ENCODE measurements at places on chromosomes 6 and 20. TPM values are rescaled to one million over a fixed set of nuclear protein-coding genes. Genes with fewer than 3 reads are reported as not detected.

- DNase-seq, result no peak
- no peaks in the 10 kb centered on the region for H3K4me1 ChIP-seq
- H3K36me3 ChIP-seq, result no peaks in the 10 kb centered on the region
- H3K27me3 ChIP-seq, result no peaks in the 10 kb centered on the region
- no peak overlapping the region for H3K27ac ChIP-seq
Observed at GRCh38 chr20:32495949-32496348, 89.2 kb downstream of the NOL4L start.

DNA sequence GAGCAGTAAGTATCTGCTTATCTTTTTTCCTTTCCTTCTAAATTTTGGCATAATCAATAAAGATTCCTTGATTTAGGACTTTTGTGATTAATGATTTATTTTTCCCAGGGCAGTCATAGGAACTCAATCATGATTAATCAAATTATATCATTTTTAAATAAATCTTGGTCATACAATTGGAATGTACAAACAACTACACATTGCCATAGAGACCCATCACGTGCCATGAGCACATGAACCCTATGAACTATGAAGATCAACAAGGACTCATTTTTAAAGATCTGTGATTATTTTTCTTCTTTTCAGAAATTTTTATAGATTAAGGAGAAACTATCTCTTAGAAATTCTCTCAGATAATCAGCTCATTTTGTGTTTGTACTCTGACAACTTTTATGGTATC lies 622.4 kb downstream of the BCKDHB start:
- no peaks in the 10 kb centered on the region for H3K4me1 ChIP-seq
- H3K27ac ChIP-seq, result no peak overlapping the region
- no peak for DNase-seq
- H3K4me3 ChIP-seq, result no peak overlapping the region
- no peaks in the 10 kb centered on the region for H3K27me3 ChIP-seq

- H3K27me3 ChIP-seq, result no peaks in the 10 kb centered on the region
- no peak for DNase-seq
- no peaks in the 10 kb centered on the region for H3K4me1 ChIP-seq
Observed at GRCh38 chr20:7858734-7859250, 81.5 kb downstream of the HAO1 start.

DNA sequence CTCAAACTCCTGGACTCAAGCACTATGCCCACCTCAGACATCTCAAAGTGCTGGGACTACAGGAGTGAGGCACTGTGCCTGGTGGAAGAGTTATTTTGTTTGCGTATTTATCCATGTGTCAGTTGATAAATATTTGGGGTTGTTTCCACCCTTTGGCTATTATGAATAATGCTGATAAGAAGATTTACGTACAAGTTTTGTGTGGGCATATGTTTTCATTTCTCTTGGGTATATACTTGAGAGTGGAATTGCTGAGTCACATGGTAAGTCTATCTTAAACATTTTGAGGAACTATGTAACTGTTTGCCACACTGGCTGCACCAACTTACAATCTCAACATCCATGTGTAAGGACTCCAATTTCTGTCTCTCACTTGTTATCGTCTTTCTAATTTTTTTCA lies 200.3 kb downstream of the RNGTT start:
- H3K4me3 ChIP-seq, result no peak overlapping the region
- H3K27me3 ChIP-seq, result no peaks in the 10 kb centered on the region
- no peak for DNase-seq
- no peaks in the 10 kb centered on the region for H3K36me3 ChIP-seq
- no peaks in the 10 kb centered on the region for H3K4me1 ChIP-seq

GRCh38 chr6:132612449-132613108 lies 11.5 kb downstream of the TAAR2 start:
- H3K4me1 ChIP-seq, result no peaks in the 10 kb centered on the region
- DNase-seq, result no peak
- no peaks in the 10 kb centered on the region for H3K36me3 ChIP-seq
- H3K27me3 ChIP-seq, result no peaks in the 10 kb centered on the region
- H3K27ac ChIP-seq, result no peak overlapping the region
- no peak overlapping the region for H3K4me3 ChIP-seq

DNA sequence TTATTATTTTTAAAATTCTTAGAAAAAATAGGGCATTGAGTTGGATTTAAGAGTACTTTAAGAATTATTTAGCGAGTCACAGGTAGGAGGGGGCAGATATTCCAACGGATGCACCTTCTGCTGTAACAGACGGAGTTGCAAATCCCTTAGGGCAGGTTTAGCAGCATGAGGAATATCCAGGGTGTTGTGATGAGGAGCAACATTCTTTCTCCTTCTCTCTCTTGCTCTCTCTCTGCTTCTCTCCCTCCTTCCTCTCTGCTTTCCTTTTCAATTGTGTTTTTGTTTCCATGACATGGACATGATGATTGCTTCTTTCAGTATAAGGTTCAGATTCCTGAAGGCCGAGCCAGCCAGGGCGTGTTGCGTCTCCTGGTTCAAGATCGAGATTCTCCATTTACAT lies 28.9 kb downstream of the CDH26 start:
- no peaks in the 10 kb centered on the region for H3K36me3 ChIP-seq
- no peak for DNase-seq
- H3K4me1 ChIP-seq, result no peaks in the 10 kb centered on the region

GRCh38 chr6:38178584-38178886 lies 359.0 kb downstream of the ZFAND3 start:
- no peaks in the 10 kb centered on the region for H3K27me3 ChIP-seq
- peaks cover 5% of the 10 kb centered on the region for H3K4me1 ChIP-seq
- no peaks in the 10 kb centered on the region for H3K36me3 ChIP-seq
- no peak overlapping the region for H3K4me3 ChIP-seq

DNA sequence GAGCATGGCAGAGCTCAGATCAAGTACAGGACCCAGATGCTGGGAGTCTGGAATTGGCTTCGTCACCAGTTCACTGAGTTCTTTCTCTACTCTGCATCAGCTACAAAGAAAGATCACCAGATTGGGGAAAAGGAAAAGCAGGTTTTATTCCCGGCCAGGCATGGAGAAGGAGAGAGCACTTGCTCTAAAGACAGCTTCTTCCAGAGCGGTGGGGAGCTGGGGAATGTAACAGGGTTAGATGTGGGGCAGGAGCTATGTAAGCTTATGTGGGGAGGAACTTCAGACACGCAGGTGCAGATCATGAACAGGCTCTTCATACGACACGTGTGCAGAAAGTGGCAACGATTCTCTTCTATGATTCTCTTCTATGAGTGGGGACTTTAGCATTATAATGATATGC lies 4.9 kb upstream of the ACSS1 start:
- H3K36me3 ChIP-seq, result no peaks in the 10 kb centered on the region
- H3K27ac ChIP-seq, result no peak overlapping the region
- no peak for DNase-seq

DNA sequence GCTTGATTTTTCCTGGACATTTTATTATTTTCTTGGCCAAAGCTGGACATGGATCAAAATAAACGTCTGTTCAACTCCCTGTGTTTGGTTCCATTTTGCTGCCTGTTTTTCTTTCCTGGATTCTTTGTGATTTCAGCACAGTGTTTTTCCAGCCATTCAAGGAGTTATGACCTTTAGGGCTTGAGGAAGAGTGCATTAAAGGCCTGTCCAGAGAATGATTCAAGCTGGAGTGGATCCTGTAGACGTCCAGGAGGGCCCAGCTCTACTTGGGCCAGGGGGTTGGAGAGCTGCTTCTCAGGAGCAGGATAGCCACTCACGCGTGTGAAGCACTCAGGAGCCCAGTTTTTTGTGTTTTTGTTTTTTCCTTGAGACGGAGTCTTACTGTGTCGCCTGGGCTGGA lies 56.5 kb upstream of the IER3 start:
- H3K27ac ChIP-seq, result peak overlapping the region; percentile 62
- H3K4me3 ChIP-seq, result no peak overlapping the region
- no peaks in the 10 kb centered on the region for H3K36me3 ChIP-seq
- DNase-seq, result no peak
- no peaks in the 10 kb centered on the region for H3K27me3 ChIP-seq
- H3K4me1 ChIP-seq, result peaks cover 13% of the 10 kb centered on the region

GRCh38 chr6:116877743-116878142 lies 701 bp downstream of the RFX6 start:
- H3K36me3 ChIP-seq, result no peaks in the 10 kb centered on the region
- peaks cover 13% of the 10 kb centered on the region for H3K4me1 ChIP-seq
- no peak overlapping the region for H3K4me3 ChIP-seq
- no peak overlapping the region for H3K27ac ChIP-seq
- DNase-seq, result no peak
- no peaks in the 10 kb centered on the region for H3K27me3 ChIP-seq

GRCh38 chr20:52056203-52057062 lies 135.1 kb downstream of the ZFP64 start:
- no peaks in the 10 kb centered on the region for H3K27me3 ChIP-seq
- no peak for DNase-seq
- H3K4me3 ChIP-seq, result no peak overlapping the region
- no peak overlapping the region for H3K27ac ChIP-seq

DNA sequence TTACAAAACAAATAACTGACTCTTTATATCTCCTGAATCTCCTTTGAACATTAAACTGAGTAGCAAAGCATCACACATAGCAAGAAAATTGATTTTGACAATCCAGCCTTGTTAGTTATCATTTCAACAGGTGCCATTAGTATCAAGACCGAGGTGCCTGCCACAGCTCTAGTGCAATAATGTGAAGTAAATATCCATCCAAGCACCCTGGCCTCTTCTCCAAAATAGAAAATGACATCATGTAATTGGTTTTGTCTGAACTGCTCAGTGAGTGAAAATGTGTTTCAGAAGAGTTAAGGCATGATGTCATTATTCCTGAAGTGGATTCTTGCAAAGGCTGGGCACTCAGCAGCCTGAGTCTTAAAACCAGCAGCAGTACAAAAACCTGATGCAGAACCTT lies 341.4 kb downstream of the PLCB1 start:
- no peak for DNase-seq
- no peaks in the 10 kb centered on the region for H3K27me3 ChIP-seq
- H3K36me3 ChIP-seq, result no peaks in the 10 kb centered on the region
- H3K4me3 ChIP-seq, result no peak overlapping the region

GRCh38 chr6:15365273-15365687 lies 119.4 kb downstream of the JARID2 start:
- H3K4me3 ChIP-seq, result peak overlapping the region; percentile 8
- H3K27me3 ChIP-seq, result no peaks in the 10 kb centered on the region
- no peaks in the 10 kb centered on the region for H3K36me3 ChIP-seq
- no peak for DNase-seq

GRCh38 chr6:81362246-81362645 lies 390.2 kb downstream of the TENT5A start:
- no peak overlapping the region for H3K4me3 ChIP-seq
- H3K36me3 ChIP-seq, result no peaks in the 10 kb centered on the region
- no peaks in the 10 kb centered on the region for H3K4me1 ChIP-seq
- DNase-seq, result no peak

GRCh38 chr6:26445934-26446667 lies 5.8 kb downstream of the BTN3A3 start:
- H3K27ac ChIP-seq, result no peak overlapping the region
- H3K36me3 ChIP-seq, result no peaks in the 10 kb centered on the region
- no peak for DNase-seq
- peaks cover 15% of the 10 kb centered on the region for H3K4me1 ChIP-seq
- H3K27me3 ChIP-seq, result no peaks in the 10 kb centered on the region

GRCh38 chr20:38143646-38144554 lies 21.2 kb downstream of the TGM2 start:
- no peak overlapping the region for H3K4me3 ChIP-seq
- H3K4me1 ChIP-seq, result peaks cover 33% of the 10 kb centered on the region
- H3K27ac ChIP-seq, result peak overlapping the region; percentile 73
- H3K36me3 ChIP-seq, result no peaks in the 10 kb centered on the region

- H3K27ac ChIP-seq, result no peak overlapping the region
- no peak overlapping the region for H3K4me3 ChIP-seq
- no peak for DNase-seq
- H3K27me3 ChIP-seq, result no peaks in the 10 kb centered on the region
- no peaks in the 10 kb centered on the region for H3K36me3 ChIP-seq
Observed at GRCh38 chr6:89987140-89987539, 92.9 kb downstream of the GJA10 start.

DNA sequence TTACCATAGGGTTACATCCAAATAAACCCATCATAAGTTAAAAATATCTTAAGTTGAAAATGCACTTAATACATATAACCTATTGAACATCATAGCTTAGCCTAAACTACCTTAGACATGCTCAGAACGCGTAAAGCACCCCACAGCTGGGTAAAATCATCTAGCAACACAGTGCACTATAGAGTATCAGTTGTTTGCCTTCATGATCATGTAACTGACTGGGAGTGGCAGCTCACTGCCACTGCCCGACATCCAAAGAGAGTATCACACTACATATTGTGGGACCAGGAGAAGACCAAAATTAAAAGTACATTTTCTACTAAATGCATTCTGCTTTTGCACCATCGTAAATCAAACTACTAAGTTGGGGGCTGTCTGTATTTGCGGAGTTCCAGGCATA lies 31.7 kb downstream of the THEMIS start:
- H3K27ac ChIP-seq, result no peak overlapping the region
- H3K27me3 ChIP-seq, result no peaks in the 10 kb centered on the region
- no peak for DNase-seq
- no peak overlapping the region for H3K4me3 ChIP-seq

DNA sequence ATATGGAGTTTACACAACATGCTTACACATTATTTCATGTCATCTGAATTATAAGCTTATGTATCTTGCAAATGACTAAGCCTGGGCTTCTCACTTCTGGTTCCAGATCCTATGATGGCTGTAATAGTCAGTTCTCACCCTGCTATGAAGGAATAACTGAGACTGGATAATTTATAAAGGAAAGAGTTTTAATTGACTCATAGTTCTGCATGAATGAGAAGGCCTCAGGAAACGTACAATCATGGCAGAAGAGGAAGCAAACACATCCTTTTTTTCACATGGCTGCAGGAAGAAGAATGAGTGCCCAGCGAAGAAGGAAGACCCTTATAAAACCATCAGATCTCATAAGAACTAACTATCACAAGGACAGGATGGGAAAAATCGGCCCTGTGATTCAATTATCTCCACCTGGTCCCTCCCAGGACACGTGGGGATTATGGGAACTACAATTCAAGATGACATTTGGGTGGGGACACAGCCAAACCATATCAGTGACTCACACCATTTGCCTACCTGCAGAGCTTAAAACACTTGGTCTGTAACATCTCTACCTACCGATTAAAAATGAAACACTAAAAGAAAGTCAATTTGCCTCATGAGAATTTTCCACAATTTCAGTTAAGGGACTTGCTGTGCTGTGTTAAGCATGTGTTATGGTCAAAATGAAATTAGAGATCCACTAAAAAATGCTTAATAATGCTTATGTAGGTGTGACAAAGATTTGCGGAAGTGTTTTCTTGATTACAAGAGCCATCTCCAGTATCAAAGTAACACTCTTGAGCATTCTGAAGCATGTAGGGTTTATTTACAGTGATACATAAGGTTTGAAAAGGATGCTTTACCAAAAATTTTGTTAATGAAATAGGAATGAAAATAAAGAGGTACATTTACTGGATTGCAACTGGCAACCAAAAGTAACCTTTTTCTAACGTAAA lies 2.2 kb upstream of the RWDD1 start:
- H3K36me3 ChIP-seq, result no peaks in the 10 kb centered on the region
- H3K4me3 ChIP-seq, result no peak overlapping the region
- H3K27me3 ChIP-seq, result no peaks in the 10 kb centered on the region
- no peak for DNase-seq
- H3K27ac ChIP-seq, result no peak overlapping the region
- H3K4me1 ChIP-seq, result peaks cover 35% of the 10 kb centered on the region

- H3K4me3 ChIP-seq, result peak overlapping the region; percentile 10
- no peaks in the 10 kb centered on the region for H3K27me3 ChIP-seq
- H3K36me3 ChIP-seq, result no peaks in the 10 kb centered on the region
- H3K27ac ChIP-seq, result peak overlapping the region; percentile 26
- no peaks in the 10 kb centered on the region for H3K4me1 ChIP-seq
- no peak for DNase-seq
Observed at GRCh38 chr6:154247119-154247861, 109.3 kb downstream of the IPCEF1 start.

The CFB gene
- total RNA-seq, result 9.6 TPM

The MATN4 gene
- not detected for total RNA-seq

The KIAA0408 gene
- total RNA-seq, result 4.7 TPM

The METTL24 gene
- total RNA-seq, result 6.6 TPM

The LBP gene
- 0.98 TPM for total RNA-seq

The FAM83C gene
- 16.9 TPM for total RNA-seq

The KIAA1755 gene
- 2.7 TPM for total RNA-seq
